Activated CD4-positive, alpha-beta memory T cell treated with anti-CD3 and anti-CD28 coated beads, Interleukin-2, amount 10 ng/mL, durations not matched to agents 7 days and 5 days (primary cell): ENCODE measurements at places on chromosomes 6 and 20. TPM values are rescaled to one million over a fixed set of nuclear protein-coding genes. Genes with fewer than 3 reads are reported as not detected.

WFDC5 gene
- 0.73 TPM for total RNA-seq

PAX1 gene
- total RNA-seq, result not detected

HLA-A gene
- total RNA-seq, result 2,531 TPM

GRCh38 chr6:109853426-109853825 lies 124.7 kb upstream of the GPR6 start:
- no peak for DNase-seq
- no peak overlapping the region for H3K27ac ChIP-seq
- H3K4me1 ChIP-seq, result no peaks in the 10 kb centered on the region
- H3K36me3 ChIP-seq, result no peaks in the 10 kb centered on the region

GRCh38 chr6:106155219-106155830 lies 69.2 kb downstream of the PRDM1 start:
- peaks cover 10% of the 10 kb centered on the region for H3K36me3 ChIP-seq
- no peak overlapping the region for H3K4me3 ChIP-seq
- H3K27me3 ChIP-seq, result no peaks in the 10 kb centered on the region
- peaks cover 31% of the 10 kb centered on the region for H3K4me1 ChIP-seq
